Central memory CD4-positive, alpha-beta T cell (primary cell): ENCODE measurements at places on chromosomes 12 and 14.

DNA sequence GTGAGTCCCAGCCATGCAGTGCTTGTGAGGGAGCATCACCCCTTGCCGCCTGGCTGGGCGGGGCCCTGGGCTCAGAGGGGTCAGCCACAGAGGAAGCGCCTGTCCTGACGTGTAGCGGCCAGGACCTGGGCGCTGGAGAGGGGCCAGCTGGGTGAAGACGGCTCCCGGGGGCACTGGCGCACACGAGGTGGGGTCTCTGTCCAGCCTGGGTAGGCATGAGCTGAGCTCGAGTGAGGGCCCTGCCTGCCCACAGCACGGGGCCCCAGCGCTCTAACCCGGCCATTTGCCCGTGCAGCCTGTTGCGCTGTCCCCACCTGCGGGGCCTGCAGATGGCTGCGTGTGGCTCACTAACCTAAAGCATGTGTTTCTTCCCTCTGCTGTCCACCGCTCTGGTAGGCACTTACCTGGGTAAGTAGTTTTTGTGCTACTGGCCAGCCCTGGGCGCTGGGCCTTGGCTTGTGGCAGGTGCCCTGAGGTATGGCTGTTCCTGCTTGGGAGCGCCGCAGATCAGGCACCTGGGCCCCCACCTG lies 6.6 kb upstream of the CRIP2 start:
- DNase-seq: no peak

GRCh38 chr12:39626033-39626814 lies 6.6 kb upstream of the ABCD2 start:
- DNase-seq: no peak

DNA sequence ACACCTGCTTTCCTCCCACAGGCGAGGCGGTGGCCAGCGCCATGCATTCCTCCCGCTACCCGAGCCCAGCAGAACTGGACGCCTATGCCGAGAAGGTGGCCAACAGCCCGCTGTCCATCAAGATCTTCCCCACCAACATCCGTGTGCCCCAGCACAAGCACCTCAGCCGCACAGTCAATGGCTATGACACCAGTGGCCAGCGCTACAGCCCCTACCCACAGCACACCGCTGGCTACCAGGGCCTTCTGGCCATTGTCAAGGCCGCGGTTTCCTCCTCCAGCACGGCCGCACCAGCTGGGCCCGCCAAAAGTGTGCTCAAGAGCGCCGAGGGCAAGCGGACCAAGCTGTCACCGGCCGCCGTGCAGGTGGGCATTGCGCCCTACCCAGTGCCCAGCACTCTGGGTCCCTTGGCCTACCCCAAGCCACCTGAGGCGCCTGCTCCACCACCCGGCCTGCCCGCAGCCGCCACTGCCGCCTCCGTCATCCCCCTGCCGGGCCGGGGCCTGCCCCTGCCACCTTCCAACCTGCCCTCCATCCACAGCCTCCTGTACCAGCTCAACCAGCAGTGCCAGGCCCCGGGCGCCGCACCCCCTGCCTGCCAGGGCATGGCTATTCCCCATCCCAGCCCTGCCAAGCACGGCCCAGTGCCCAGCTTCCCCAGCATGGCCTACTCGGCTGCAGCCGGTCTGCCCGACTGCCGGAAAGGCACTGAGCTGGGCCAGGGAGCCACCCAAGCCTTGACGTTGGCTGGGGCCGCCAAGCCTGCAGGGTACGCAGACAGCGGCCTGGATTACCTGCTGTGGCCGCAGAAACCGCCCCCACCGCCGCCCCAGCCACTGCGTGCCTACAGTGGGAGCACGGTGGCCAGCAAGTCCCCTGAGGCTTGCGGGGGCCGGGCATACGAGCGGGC lies 54.6 kb downstream of the FAM222A start:
- DNase-seq: no peak

DNA sequence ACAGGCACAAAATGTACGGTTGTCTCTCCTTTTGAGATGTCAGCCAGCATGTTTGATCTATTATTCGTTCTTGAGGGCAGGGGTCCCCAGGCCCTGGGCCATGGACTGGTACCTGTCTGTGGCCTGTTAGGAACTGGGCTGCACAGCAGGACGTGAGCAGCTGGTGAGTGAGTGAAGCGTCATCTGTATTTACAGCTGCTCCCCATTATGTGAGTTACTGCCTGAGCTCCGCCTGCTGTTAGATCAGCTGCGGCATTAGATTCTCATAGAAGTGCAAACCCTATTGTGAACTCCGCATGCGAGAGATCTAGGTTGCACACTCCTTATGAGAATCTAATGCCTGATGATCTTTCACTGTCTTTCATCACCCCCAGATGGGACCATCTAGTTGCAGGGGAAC lies 41.4 kb upstream of the SCN8A start:
- DNase-seq: no peak

DNA sequence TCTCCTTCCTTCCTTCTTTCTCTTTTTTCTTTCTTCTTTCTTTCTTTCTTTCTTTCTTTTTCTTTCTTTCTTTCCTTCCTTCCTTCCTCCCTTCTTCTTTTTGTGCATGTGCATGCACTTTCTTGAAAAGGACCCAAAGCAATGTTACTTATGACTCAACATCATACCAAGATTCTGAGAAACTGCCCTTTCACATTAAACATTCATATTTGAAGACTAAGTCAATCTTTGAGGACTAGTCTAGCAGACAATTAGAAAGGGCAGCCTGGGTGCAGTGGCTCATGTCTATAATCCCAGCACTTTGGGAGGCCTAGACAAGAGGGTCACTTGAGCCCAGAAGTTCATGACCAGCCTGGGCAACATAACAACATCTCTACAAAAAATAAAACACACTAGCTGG lies 212.8 kb upstream of the KITLG start:
- DNase-seq: no peak

DNA sequence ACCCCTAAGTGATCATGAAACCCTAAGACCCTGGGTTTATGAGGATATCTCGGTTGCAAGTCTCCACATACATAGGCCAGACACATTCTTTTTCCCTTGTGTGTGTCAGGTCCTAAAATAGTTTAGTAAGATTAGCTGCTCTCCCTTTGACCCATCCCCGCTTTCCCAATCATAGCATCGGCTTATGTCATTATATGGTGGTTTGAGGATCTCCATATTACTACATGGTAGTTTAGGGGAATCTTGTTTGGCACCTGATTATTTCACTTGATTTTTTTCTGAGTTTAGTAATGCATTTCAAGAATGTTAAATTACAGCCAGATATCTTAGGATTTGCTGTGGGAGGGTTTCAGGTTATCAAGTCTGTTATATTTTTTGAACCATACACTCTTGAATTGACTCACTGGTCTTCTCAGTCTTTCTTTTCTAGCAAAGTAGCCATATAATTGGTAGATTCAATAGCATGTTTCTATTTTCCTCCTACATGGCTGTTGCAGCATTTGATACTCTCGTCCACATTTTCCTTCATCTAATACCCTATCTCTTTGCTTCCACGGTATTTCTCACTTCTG lies 68.3 kb upstream of the TRHDE start:
- no peak for DNase-seq

GRCh38 chr12:49662998-49663843 lies 39.9 kb downstream of the PRPF40B start:
- peak; percentile 84 for DNase-seq

- DNase-seq: no peak
Observed at GRCh38 chr14:31942166-31942841, 134.8 kb upstream of the ARHGAP5 start.

- DNase-seq: no peak
Observed at GRCh38 chr12:121452340-121452984, 52.5 kb downstream of the RNF34 start.

DNA sequence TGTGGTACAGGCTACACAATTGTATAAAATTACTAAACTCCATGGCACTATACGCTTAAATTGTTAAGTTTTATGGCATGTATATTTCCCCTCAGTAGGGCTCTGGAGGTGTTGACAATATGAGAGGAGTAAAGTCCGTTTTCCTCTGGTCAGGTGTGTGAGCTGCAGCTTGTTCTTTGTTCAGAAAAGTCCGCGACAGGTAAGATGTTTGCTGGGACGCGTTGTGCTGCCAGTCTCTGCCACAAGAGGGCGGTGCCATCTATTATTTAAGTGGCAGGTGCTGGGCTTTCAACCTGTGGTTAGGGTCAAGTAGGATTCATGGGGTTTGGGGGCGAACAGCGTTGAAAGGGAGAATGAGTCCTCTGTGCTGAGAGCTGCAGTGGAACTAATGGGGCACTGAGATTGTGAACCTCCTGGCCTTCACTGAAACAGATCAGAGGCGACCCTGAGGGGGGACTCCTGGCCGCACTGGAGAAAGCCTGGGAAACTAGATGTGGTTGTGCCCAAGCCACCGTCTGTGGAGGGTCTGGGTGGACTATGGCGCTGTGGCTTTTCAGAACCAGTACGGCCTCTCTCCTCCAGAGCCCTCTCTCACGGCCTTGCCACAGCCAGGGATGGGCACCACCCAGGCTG lies 179.0 kb downstream of the SLC15A4 start:
- no peak for DNase-seq

GRCh38 chr12:54287261-54288157 lies 7.0 kb downstream of the HNRNPA1 start:
- no peak for DNase-seq

- DNase-seq: no peak
Observed at GRCh38 chr12:124505001-124505818, 62.2 kb downstream of the NCOR2 start.

DNA sequence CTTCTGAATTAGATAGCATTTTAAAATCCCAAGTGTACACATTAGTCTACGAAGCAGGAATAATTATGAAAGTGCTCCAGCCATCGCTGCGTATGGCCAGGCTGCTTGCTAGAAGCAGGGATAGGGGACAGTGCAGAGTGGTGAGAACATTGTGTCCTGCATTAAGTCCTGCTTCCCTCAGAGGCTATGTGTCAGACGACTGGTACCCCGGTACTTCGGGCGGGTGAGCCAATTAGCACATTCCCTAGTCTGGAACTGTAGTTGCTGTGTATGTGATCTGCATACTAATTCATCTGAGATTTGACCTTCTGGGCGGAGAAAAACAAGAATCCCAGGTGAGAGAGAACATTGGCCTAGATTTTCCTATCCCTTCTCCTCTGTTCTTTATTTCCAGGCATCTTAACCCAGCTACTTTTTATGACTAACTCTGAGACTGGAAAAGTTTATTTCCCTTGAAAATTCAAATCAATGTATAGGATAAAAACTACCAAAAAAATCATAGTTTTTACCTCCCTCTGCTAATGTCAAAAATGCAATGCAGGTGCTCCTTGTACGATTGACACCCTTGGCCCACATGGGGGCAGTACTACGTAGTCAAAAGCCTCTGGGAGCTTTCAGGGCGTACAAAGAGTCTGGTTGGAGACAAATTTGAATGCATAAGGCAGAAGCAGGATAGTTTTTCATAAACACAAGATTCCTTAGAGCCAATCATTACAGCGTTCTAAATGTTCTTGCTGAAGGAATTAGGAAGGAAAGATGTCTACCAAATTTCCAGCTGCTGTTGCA lies 764.3 kb downstream of the NOVA1 start:
- DNase-seq: no peak

DNA sequence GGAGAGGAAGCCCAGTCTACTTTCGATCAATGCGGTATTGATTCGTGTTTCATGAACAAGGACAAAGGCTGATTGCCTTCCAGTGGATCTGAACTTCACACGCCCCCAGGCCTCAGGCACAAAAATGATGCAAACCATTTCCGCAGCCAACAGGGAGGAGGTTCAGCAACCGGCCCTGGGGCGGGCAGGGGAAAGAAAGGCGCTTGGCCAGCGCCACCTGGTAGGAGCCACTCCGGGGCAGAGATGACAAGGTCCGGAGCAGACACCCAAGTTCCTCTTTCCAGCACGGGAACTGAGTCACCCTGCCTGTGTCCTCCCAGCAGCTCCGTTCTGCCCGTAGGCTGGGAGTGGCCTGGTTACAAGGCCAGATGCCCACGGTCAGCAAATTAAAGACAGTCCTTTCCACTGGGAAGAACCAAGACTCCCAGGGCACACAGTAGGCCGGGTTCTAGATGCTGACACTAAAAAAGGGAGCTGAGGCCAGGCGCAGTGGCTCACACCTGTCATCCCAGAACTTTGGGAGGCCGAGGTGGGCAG lies 136.3 kb downstream of the SCARB1 start:
- no peak for DNase-seq

GRCh38 chr14:47595552-47595951 lies 79.9 kb downstream of the MDGA2 start:
- DNase-seq: no peak

- no peak for DNase-seq
Observed at GRCh38 chr12:62537551-62537950, 70.9 kb downstream of the MON2 start.

DNA sequence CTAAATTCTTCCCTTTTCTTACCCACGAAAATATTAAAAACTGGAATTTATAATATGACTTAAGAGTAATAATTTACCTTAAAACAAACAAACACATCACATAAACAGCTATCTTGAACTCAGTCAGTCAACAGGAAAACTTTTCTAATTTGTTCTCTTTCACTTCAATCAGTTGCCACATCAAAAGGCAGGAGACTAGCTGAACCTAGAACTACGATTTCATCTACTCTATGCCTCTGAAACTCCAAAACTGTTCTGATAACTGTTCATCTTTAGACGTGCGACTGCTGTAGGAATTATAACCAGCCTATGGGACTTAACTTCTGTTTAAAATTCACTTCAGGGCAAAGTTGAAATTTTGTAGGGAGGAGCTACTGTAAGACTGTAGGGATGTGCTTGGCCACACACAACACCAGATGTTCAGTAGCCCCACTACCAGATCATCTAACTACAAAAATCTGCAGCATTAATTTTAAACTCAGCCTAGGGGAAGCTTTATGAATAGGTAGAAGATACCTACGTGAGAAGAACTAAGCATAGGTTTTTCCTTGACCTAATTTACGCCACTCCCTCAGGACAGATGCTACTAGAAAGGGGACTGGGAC lies 7.6 kb upstream of the RAD51AP1 start:
- DNase-seq: no peak

DNA sequence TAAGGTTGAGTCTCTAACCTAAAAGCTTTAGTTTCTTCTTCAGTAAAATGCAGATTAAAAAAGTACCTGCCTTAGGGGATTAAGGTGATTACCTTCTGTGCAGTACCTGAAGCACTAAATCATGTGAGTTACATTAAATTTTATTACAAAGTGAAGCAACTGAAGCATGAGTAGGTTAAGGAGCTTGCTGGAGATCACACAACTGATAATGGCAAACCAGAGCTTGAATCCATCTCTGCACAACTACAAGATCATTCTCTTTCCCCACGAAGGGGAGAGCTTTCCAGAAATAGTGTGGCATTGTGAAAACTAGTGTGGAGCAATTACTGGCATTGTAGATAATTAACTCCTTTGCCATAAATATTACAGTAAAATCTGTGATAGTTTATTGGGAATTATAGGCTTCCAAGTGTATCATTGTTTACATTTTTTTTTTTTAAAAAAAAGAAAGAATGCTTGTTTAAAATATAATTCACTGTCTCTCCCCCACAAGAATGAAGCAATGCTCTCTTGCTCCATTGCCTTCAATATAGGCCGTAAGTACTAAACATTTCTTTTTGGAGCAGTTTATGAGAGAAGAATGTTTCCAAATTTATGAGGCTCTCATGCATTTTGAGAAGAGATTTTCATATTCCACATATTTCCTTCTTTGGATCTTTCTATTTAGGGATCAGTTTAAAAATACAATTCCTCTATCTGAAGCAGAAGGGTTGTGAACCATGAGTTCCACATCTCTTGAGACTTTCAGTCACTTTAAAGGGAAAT lies 20.5 kb downstream of the SLC38A2 start:
- no peak for DNase-seq

- DNase-seq: no peak
Observed at GRCh38 chr12:41981758-41982157, 162.9 kb downstream of the GXYLT1 start.

- no peak for DNase-seq
Observed at GRCh38 chr14:98325761-98326160, 946.2 kb downstream of the BCL11B start.
